ENCODE measurements at places on chromosomes 3 and 15.

DNA sequence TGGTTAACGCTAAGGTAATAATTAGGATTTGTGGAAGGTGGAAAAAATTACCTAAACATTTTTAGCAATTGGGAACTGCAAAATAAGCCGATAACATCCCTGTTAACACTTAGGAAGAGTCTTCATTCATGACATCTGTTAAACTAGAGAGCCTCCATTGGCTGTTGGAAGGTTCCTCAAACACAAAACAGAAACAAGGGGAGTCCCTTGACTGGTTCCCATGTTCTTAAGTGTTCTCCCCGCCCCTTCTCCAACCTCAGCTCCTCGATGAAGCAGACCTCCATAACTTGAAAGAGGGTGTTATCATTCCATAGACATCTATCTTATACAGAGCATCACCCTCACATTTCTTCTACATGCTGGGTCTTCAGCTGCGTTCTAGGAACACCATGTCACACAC lies 2.5 kb downstream of the SLC22A13 start:
- DNase-seq: no peak

DNA sequence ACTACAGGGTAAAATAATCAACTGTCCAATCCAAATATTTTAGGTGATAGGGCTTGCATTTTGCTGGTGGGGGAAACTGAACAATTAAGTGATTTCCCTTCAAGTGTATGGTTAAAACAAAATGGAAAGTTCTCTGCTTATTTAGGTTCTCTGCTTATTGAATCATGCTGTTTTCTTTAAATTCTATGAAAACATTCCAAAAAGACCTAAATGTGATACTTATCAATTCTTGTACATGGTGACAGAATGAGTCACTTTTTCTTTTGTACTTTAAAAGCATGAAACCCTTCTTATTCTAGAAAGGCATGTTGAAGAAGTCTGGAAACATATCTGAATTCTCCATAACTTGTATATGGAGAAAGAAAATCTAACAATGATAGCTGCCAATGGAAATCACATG lies 192.6 kb downstream of the FMN1 start:
- DNase-seq: no peak

- no peak for DNase-seq
Observed at GRCh38 chr3:44678480-44679116, 30.1 kb downstream of the ZNF35 start.

DNA sequence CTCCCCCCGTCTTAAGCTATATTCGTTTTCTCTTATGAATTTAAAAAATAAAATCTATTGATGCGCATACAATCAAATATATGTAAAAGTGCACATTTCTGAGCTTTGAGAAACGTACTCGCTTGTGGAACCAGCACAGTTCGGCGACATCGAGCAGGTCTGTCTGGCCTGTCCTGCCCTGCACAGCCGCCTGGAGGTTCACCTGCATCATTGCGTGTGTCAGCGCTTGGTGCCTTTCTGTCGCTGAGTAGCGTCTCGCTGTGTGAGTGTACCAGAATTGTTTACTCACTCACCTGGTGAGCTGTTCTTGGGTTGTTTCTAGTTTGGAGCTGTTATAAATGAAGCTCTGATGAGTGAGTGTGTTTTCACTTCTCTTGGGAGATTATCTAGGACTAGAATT lies 104.0 kb downstream of the VGLL4 start:
- DNase-seq: no peak

- DNase-seq: no peak
Observed at GRCh38 chr15:66985653-66986052, 79.7 kb upstream of the SMAD3 start.

DNA sequence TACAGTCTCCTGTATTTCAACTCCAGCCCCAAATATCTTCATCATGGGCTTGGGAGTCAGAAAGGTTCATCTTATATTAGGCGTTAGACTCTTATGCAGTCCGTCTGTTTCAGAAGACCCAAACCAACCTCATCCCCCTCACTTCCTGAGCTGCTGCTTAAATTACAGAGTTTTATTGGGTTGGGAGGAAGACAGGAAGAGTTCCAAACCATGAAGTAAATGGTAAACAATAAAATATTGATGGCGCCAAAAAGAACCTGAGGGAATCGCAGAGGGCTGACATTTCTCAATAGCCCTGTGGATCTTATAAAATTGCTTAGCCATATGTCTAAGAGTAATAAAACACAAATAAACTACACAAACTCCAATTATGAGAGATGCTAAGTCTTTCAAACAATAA lies 116.9 kb upstream of the C3orf80 start:
- DNase-seq: no peak

DNA sequence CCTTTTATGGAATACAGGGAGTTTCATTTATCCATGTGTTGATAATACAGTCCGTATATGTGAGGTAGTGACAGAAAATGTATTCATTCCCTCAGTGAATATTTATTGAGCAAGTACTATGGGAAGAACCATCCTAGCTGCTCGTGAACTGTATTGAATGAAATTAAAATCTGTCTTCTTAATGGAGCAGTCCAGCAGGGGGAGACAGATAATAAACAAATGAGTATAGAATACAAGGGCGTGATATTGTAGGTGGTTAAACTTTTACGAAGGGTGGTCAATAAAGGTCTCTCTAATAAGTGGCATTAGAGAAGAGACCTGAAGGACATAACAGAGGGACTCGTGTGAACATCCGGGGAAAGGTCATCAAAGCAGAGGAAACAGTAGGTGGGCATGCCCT lies 62.7 kb upstream of the OSTN start:
- DNase-seq: peak; percentile 24

GRCh38 chr3:45016916-45017315 lies 9.2 kb upstream of the CLEC3B start:
- no peak for DNase-seq

GRCh38 chr3:124812291-124813265 lies 74.6 kb downstream of the ITGB5 start:
- DNase-seq: peak; percentile 42

DNA sequence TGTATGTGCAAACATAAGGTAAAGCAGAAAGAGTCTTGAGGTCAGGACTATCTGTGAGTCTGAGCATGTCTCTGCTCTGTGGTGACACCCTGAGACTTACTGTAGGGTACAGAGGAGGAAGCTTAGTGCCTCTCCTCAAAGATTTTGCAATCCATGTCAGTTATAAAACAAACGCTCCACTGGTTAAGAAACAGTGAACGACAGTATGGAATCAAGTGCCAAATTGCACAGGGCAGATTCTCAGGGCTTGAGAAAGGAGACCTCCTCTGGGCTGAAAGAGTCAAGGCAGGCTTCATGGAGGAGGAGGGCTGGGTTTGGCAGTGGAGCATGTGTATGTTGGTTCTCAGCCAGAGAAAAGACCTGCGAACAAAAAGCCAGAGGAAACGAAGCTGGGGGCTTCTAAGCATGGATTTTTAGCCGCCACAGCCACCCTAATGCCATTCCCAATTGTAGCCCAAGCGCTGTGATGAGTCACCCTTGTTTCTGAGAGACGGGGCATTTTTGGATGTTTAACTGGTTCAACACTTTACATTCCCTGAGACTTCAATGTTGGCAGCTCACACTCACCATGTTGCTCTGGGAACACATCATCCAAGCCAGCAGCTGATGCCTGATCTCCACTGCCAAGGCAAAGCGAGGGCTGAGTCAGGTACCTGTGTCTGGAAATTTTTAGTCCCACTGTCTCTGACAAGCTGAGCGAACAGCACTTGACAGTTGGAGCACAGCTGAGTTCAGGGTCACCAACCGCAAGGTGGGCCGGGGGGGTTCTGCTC lies 3.4 kb upstream of the DGKG start:
- DNase-seq: no peak

DNA sequence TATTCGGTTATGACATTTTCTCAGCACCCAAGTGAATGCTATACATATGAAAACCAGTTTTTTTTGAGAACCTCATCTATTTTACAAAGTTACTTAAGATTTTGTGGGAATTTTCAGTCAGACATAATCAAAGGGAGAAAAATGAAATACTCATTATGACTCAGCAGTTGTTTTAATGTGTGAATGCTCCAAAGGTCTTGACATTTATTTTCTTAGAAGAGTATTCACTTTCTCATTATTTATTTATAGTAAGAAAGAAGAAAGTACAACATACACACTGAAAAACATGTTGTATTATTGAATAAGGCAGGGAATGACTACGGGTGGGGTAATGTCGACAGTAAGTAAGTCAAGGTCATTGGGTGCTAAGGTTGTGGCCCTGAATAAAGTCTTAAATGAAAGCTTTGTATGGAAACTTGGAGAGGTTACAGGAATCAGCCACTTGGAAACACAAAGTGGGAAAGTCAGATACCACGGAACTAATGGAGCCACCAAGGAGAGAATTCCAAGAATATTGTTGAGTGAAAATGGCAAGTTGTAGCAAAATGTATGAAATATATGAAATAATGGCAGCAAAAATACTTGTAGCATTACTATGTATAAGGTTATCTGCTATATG lies 844.5 kb downstream of the TBL1XR1 start:
- no peak for DNase-seq

DNA sequence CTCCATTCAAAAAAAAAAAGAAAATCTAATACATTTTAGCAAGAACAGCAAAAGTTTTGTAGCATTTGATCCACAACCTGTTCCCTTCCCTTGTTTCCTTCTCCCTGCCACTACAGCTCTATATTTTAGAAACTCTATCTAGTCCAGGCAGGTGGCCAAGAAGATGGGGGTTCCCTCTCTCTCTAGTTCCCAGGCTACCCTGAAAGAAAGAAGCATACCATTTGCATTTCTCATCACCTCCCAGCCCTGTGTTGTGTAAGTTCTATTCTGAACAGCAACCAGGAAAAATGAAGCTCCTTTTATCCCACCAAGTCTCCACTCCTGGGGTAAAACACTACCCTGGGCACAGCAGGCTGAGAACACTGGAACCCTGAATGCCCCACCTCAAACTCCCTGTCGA lies 100.0 kb downstream of the PCCB start:
- peak; percentile 61 for DNase-seq

DNA sequence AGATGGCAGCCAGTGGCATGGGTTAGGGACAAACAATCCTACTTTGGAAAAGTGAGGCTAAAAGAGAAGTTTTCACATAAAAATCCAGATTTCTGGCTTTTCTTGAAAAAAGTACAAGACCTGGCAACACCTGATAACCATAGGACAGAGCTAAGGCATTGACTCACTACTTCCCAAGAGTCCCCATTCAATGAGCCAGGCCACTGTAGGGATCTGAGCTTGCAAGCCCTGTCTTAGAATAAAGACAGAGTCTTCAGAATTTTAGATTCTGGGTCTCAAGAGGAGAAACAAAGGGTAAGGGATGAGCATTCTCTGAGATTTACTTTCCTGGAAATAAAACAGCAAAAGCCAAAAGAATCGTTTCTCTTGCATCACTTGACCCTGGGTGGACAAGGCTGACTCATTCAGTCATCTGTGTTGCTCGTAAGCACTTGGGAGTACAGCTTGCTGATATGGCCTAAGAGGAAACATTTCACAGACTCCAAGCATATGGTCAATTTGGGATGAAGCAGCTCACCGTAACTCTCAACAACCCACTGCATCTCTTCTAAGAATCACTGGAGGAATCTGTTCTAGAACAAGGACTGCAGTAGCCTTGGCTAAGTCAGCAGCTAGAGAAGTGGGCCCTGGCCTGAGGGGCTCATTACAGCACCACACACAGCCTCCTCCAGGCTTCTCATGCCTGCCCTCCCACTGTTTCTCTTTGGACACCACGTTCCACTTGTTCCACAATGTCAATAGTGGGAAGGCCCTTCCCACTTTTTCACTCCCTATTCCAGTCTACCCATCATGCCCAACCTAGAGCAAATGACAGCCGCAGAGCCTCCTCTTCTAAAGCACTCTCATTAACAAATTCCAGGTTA lies 86.2 kb downstream of the RFTN1 start:
- DNase-seq: peak; percentile 41

DNA sequence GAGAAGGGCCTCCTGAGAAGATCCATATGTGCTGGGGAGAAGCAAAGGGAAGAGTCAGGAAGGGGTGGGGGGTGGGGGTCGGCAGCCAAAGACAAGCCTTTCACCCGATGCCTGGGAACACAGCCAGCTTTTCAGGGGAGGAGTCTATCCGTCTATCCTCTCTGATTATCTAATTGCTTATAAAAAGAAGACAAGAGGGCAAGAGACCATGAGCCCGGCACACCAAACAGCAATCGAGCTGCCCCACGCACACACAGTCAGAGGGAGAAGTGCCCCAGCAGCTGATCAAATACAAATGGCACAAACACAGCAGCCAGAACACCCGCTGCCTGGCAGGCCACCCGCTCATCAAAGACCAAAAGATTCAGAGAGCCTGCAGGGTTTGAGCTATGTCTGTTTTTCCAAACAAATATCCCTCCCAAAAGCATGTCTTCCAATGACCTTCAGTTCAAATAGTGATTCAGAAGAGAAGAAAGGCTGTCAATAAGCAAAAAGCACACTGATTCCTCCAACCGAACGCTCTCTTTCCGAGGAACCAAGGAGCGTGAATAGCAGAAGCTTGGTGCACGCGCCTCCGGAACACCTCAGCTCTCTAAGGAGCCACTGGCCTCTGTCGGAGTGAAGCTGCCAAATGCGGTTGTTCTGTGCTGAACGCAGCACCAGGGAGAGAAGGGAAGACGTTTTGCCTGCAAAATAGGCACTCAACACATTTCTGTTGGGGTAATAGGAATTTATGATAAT lies 419.2 kb downstream of the OCA2 start:
- DNase-seq: no peak

DNA sequence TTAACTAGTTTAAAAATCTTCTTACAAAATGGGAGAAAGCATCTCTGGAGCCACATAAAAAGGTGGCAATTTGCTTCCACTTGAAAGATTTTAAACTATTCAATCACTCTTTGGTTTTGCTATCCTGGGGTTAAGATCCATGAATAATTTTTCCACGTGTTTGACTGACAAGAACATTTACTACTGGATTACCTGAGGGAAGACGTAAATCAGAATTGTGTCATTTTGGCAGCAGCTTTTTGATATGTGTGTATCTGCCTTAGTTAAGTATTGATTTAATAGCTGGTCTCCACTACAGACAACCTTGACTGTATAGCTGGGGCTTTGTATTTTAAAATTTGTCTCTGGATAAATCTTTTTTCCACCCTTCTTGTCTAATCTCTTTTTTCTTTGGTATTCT lies 228.3 kb downstream of the EPHA3 start:
- DNase-seq: no peak

- no peak for DNase-seq
Observed at GRCh38 chr15:70112074-70112395, 14.3 kb upstream of the TLE3 start.

DNA sequence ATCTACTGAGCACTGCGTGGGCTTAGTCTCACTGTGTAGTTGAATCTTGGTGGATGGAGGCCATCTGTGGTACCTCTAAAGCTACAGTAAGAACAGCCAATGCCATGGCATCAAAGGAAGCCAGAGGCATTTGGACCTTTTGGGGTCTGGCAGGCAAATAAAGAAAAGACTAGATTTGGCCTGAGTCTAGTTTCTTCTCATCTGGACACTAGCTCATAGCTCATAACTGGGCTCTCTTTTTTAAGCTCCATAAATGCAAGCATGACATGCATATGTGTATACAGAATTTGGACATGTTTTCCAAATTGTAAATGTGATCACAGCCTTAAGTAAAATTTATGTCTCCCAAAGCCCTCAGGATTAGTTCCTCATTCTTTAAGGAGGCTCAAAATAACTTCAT lies 107.5 kb downstream of the CNTN6 start:
- DNase-seq: no peak

All from HTR-8/SVneo (cell line).